ENCODE measurements at places on chromosomes 12 and 14. TPM values are rescaled to one million over a fixed set of nuclear protein-coding genes. Genes with fewer than 3 reads are reported as not detected.

- no peak for DNase-seq
These were observed 360.2 kb downstream of the GALC start for GRCh38 chr14:87632796-87633195.

DNA sequence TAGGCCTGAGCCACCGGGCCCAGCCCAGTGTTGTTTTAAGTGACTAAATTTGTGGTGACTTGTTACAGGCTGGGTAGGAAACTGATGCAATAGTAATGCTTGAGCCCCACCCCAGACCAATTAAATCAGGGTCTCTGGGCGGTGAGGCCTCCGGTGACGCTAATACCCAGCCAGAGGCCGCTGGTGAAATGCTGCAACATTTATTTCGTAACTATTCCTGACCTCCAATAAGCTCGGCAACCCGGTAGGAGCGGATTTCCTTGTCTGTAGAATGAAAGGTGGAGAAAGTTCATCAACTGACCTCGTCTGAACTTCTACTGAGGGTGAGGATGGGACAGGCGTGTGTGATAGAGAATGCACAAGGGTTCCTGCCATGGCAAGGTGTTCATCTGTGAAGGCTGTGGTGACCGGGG lies 42.3 kb downstream of the FZD10 start:
- no peak for DNase-seq

DNA sequence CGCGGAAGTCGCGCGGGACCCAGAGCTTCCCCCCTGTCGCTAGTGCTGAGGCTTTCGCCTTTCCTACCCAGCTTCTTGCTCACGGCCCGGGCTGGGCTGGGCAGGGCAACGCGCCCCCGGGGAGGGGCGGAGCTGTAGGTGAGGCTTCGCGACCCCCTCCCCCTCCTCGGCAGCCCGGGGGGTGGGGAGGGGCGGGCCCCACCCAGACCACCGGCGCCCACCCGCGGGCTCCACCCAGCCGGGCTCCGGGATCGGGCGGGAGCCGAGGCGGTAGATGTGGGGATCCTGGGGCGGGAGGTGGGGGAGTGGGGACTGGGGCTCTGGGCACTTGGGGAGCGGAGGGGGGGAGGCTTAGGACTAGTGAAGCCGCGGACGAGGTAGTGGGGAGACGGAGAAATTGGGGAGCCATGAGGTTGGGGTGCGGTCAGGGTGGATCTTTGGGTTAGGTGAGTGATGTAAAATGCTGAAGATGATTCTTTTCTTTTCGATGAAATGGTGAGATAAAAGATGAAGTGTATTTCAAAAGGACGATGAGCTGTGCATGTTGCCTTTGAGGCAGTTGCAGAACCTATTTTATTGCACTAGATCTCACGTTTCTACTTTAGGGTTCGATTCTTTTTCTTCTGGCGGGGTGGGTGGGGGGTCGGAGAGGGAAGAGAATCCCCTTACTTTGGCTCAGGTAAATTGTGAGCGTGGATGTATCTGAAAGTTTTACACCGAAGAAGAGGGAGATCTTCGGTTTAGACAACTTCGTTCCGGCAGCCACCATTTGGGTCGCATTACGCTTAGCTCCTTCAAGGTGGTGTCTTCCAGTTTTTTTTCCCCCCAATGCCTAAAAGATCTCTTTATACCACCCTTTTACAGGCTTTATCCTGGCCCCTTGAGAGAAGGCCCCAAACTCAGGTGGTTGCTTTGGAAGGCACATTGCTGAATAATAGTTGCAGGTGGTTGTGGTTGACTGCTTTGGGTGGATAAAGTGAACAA lies 619 bp downstream of the ERC1 start:
- peak; percentile 11 for DNase-seq

- peak; percentile 84 for DNase-seq
These were observed 12.2 kb upstream of the SPTB start for GRCh38 chr14:64891839-64892375.

PTCSC3 gene
- total RNA-seq, result not detected

FAM181A gene
- total RNA-seq, result not detected

Data from lung microvascular endothelial cell (primary cell).